Urothelium cell line (cell line): ENCODE measurements at places on chromosomes 2 and 18.

- DNase-seq, result no peak
Observed at GRCh38 chr2:196171946-196172345, 568 bp upstream of the STK17B start.

GRCh38 chr2:85861650-85862049 lies 27.1 kb downstream of the ST3GAL5 start:
- DNase-seq, result no peak

- DNase-seq, result no peak
Observed at GRCh38 chr18:10289951-10290637, 164.3 kb upstream of the APCDD1 start.

DNA sequence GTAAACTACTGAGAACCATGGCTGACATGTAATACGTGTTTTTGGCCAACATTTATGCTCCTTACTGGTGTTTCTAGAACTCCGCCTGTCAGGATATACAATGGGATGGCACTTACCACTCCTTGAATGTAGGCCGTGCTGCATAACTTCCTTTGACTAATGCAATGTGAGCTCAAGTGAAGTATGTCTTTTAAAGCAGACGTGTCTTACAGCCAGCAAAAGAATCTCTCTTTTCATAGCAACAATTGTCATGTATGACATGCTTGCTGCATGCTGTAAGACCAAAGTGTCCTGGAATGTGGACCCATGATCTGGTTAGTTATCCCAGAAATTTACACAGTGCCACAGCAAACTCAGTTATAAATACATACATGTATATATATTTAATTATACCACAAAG lies 1202.7 kb upstream of the PIK3C3 start:
- DNase-seq, result no peak

DNA sequence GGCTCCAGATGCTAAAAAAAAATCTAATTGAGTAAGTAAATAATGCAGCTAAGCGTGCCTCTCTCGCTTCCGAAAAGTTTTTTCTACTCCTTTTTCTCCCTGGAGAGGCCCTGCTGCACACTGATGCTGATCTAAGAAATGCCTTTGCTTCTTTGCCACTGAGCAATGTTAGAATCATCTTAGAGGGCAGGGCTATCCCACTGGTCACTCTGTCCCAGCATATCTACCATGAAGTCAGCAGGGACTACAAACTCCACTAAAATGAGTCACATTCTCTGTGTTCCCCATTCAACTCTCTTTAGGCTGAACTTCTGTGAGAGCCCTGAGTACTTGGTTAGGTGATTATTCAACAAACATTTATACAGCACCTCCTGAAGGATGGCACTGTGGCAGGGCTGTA lies 127.6 kb upstream of the LYPD1 start:
- DNase-seq, result no peak

DNA sequence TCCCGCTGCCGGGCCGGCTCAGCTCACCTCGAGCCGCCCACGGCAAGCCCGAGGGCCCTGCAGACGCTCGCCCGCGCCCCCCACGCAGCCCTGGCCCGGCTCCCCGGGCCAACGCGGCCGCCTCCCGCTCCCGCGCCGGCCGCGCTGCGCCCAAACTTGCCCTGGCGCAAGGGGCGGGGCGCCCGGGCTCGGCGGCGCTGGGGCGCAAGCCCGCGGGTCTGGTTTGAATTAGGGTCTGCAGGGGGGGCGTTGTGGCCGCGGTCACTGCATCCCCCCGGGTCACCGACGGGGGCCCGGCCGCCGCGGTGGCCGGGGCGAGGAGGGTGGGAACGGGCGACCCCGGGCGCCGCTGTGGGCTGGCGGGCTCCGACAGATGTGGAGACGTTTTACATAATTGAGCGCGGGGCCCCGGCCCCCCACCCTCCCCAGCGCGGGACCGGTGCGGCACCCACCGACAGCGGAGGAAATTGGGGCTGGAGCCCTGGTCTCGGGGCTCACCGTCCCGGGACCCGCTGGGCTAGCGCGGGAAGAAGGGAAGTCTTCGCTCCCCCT lies 690 bp downstream of the SDC1 start:
- peak; percentile 60 for DNase-seq

DNA sequence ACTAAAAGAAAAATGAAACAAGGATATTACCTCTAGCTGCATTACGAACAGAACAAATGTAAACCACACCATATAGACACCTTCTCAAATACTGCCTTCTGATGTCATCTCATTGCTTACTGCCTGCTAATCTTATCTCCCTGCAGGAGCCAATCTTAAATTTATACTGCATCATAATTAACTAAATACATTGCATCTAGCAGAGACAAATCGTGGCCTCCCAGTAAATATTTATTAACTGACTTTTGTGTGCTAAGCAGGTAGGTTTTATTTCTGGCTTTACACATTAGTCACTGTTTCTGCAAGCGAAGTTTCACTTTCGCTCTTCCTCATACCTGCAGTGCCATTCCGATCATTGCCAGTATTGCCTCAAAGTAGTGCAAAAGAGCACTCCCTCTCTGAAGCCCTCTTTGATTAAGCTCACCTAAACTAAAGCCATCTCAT lies 67.5 kb downstream of the SPATS2L start:
- no peak for DNase-seq

DNA sequence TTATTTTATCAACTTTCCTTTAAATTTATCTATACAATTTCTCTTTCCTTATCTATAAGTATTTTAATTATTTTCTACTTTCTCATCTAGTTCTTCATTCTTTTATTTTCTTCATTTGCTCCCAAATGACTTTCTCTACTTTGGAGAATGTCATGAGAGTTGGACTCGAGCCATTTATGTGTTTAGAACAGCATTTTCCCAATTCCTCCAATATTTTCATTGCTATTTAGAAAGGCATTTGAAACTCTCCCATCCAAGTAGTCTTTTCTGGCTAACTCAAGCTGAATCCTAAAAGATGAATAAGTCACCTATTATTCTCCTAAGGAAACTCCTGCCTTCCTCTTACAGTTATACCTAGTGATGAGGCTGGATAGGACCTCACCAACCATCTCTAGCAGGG lies 15.8 kb upstream of the FEZ2 start:
- no peak for DNase-seq

GRCh38 chr2:233384811-233385488 lies 30.7 kb downstream of the DGKD start:
- no peak for DNase-seq

- no peak for DNase-seq
Observed at GRCh38 chr2:3762771-3763447, 59.5 kb downstream of the DCDC2C start.

- DNase-seq, result no peak
Observed at GRCh38 chr2:203886661-203887151, 19.1 kb downstream of the CTLA4 start.

- DNase-seq, result no peak
Observed at GRCh38 chr18:46663539-46663938, 6.5 kb upstream of the LOXHD1 start.

DNA sequence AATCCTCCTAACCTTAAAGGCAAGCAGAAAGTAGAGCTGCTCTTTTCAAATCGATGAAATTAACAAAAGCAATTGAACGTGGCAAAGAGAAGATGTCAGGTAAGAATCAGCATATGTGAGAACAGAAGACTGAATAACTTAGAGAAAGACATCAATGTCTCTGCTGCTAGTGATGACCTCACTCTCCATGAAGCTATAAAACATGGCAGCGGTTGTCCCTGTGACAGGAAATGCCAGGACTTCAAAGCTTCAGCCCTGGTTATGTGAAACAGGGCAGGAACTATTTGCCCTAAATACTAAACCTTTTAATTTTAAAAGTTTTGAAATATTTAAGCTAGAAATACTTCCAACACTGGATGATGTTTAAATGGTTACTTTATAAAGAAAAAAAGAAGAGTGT lies 383.7 kb downstream of the XIRP2 start:
- peak; percentile 43 for DNase-seq
